NCI-H146 (cell line): ENCODE measurements at places on chromosomes 16 and 17.
A peak's percentile ranks its signal among the peaks of the same experiment; 100 is the strongest.

DNA sequence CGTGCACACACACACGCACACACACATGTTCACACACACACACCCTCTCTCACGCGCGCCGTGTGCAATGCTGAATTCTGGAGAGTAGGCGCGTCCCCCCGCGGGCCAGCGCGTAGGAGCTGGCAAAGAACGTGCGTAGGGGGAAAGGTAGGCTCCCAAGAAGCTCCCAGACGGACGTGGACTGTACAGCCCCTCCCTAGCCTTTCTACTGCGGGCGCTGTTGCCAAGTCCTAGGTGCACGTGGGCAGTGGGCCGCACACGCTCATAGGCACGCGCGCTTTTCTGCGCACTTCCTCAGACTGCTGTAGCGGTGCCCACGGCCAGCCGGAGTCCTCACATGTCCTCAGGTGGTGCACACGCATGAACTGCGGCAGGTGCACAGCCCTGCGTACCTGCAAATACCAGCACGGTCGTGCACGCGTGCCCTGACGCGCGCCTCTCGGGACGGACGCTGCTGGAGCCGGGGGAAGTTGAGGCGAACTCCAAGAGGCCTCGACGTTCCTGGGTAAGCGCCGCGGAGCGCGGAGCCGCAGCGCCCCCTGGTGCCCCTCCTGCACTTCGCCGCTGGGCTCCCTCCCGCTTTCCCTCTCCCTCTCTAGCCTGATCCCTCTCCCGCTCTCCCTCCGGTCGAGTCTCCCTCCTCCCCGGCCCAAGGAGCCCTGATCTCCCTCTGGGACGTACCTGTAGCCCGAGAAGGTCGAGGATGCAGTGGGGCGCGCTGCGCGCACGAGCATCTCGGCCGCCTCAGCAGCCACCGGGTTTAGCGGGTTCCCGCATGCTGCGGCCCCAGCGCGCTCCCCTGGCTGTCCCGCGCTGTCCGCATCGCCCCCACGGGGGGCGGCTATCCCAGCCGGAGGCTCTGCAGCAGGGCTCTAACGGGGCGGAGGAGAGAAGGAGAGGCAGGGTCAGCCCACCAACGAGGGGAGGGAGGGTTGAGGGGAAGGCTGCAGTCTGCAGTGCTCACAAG, 749 bp downstream of the GRIN2A start:
- no peak for DNase-seq

DNA sequence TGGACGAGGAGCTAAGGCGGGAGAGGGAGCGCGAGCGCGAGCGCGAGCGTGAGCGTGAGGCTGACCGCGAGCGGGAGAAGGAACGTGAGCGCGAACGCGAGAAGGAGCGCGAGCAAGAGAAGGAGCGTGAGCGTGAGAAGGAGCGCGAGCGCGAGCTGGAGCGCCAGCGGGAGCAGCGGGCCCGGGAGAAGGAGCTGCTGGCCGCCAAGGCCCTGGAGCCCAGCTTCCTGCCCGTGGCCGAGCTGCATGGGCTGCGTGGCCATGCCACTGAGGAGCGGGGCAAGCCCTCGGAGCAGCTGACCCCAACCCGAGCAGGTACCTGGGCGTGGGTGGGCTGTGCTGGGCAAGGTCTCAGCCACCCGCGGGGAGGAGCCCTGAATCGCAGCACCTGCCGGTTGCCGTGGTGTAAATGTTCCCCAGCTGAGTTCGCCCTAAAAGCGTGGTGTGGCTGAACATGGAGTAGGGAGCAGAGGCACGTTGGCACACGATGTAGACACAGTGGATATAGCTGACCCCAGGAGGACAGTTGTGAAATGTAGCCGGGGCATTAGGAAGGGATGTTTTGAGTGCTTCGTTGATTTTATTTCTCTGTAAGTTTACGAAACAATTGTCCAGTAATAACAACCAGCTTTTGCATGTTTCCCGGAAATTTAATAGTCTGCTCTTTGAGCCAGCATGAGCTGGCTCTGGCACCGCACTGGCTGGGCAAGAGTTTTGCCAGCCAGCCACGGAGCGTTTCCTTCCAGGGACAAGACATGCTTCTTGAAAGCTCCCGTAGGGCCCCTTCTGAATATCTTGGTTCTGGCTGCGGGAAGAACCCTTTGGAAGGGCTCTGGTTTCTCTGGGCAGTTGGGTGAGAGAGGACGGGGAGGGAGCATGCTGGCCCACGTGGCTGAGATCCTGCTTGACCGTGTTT, 32.1 kb downstream of the GINS2 start:
- DNase-seq = no peak

DNA sequence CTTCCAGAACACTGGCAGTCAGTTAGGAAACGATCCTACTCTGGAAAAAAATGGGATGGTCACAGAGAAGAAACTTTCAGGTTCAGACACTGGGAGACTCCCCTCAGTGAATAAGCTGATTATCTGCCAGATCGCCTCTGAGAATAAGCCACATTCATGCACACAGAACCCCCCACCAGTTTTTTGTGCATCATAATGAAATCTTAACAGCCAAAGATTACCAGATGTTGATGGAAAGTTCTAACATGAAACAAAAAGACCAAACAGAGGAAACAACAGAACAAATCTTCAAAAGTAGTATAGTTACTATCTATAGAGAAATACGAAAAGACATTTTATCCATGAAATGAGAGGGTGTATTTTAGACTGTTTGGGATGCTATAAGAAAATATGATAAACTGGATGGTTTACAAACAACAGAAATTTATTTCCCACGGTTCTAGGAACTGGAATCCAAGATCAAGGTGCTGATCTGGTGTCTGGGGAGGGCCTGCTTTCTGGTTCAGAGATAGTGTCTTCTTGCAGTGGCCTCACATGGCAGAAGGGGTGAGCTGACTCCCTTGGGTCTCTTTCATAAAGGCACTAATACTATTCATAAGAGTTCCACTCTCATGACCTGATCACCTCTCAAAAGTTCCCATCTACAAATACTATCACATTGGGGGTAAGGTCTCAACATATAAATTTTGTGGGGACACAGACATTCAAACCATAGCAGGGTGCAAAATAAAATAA, 8.0 kb upstream of the AMZ2 start:
- no peak for DNase-seq

GRCh38 chr16:81571592-81572385, 127.2 kb downstream of the CMIP start:
- DNase-seq = no peak

GRCh38 chr16:2244926-2245795, 6.2 kb downstream of the ECI1 start:
- DNase-seq = no peak

DNA sequence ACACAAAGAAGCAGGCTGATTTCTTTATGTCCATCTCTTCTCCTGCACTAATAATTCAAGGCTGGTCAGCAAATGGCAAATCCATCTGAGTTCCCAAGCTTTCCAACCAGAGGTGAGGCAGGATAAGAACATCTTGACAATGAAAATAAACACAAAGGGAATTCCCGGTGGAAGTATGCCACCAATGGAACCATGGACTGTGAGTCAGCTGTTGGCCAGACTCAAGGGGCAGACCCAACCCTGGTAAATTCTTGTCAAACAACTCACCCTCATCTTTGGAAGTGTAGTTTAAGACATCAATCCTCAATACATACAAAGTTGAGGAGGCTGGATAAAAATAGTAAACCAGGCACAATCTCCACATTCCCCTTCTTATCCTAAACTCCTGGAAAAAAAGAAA, 74.3 kb upstream of the CES5A start:
- no peak for DNase-seq

- no peak for DNase-seq
These were observed 18.0 kb upstream of the ENDOV start for GRCh38 chr17:80397034-80397387.

DNA sequence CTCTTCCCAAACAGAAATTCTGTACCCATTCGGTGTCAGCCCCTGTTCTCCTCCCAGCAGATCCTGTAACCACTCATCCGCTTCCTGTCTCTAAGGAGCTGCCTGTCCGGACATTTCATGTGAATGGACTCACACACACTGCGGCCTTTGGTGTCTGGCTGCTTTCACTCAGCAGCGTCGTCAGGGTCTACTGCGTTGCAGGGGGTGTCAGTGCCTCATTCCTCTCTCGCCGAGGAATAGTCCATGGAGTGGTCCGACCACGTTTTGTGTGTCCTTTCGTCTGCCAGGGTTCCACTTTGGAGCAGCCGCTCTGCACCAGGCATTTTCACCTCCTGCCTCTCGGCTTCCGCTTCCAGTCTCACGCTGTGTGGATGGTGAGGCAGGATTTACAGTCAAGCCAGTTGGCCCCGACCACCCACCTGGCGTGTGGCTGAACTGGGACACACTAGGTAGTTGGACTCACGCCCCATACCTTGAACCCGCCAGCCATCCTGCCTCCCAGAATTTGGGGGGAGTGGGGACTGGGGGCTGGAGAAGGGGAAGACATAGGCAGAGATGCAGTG, 188.2 kb upstream of the CIBAR2 start:
- no peak for DNase-seq

- DNase-seq = peak; percentile 49
These were observed 216.9 kb upstream of the CHMP6 start for GRCh38 chr17:80774643-80775281.

- no peak for DNase-seq
These were observed 1.6 kb upstream of the FMNL1 start for GRCh38 chr17:45220079-45220478.

GRCh38 chr17:54882950-54883349, 17.7 kb upstream of the TOM1L1 start:
- no peak for DNase-seq

DNA sequence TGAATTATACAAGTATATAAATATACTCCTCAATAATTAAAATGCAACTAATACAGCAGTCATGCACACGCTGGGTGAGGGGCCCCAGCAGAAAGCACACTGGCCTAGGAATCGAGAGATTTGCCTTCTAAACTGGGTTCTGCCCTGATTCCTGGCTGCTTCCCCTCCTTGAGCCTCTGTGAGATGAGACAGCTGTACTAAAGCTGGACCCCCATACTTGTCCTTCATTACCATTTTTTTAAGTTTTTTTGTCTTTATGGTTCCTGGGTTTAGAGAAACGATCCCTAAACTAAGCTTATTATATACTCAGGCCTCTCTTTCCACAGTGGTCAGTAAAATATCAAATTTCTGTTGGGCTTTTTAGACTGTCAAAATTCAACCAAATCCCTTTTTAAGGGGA, 195.1 kb upstream of the DYNLRB2 start:
- DNase-seq = no peak

DNA sequence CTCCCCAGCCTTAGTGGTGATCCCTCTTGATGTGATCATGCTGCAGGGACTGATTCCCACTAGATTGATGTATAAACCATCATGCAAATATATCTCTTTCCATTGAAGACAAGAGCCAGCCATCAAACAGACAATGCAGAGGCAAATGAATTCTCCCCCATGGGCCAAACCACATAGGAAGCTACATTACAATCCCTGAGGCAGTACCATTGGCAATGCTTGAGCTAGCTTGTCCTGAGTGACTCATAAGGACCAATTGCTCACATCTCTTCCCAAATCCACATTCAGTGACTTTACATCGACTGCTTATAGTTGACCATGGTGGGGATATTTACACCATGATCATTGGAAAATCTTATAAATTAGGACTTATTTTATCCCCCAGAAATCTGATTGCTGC, 242.2 kb downstream of the SHISA9 start:
- DNase-seq = no peak

- peak; percentile 54 for DNase-seq
These were observed 485.4 kb downstream of the KCNJ2 start for GRCh38 chr17:70654706-70655105.

DNA sequence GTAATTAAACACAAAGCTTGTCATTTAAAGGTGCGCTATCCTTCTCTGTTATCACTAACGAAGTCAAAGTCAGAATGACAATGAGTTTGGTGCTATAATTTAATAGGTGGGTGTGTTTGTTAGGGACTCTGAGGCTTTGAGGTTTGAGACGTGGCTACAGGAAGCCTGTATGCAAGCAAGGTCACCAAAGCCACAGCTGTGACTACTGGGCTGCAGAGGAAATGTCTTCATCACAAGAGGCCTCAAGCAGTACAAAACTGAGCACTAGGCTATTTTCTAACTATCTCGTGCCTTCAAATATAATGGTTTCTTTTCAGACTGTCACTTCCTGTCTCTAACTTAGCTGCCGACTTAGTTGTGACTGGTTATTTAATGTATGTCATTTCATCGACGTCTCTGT, 141.2 kb downstream of the AATF start:
- no peak for DNase-seq

GRCh38 chr16:15398618-15399316, 3.2 kb downstream of the MPV17L start:
- no peak for DNase-seq

DNA sequence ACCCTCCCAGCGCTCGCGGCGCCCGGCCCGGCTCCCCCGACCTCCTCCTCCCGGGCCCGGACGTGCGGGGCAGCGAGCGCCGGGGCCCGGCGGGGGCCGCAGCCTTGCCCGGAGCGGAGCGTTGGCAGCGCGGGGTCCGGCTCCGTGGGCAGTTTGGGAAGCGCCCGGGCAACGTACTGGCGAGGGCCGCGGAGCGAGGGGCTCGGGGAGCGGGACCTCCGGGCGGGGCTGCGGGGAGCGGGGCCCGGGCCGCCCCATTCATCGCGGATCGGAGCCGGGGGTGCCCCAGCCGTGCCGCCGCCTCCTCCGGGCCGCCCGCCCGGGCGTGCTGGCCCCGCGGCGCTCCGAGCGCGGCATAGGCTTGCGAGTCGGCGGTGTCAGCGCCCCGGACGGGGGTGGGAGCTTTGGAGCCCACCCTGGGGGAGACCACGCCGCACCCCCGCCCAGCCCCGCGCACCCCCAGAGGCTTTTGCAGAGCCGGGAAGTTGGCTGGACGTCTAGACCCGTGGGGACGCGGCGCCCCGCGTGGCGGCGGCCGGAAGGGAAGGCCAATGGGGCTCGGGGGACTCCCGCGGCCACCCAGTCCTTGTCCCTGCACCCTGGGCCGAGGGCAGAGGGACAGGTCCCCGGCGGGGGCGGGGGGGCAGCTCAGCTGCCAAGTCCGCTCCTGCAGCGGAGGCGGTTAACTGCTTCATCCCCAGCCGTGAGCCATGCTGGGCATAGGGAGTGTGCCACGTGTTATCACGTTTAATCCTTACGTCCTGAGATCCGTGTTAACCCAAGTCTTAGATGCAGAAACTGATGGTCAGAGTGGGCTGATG, 852 bp downstream of the ZNF469 start:
- no peak for DNase-seq

GRCh38 chr16:19230575-19230974, 55.0 kb upstream of the CLEC19A start:
- no peak for DNase-seq

DNA sequence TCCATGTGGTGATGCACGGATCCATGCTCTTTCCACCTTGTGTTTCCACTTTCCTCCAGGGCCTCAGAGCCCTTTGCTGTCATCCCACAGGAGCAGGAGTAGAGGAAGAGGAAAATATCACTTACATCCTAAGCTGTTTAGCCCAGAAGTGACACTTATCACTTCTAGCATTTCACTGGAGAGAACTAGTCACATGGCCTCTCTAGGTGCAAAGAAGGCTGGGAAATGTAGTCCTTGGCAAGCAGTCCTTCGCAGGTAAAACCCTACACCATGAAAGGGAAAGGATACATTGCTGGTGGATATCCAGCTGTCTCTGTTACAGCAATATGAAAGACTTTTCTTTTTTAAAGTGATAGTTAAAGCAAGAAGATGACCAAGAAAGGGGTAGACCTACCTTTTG, 185.9 kb downstream of the RGS9 start:
- DNase-seq = no peak
